ENCODE measurements at places on chromosomes 16 and 17. TPM values are rescaled to one million over a fixed set of nuclear protein-coding genes. Genes with fewer than 3 reads are reported as not detected.

- DNase-seq = peak; percentile 71
Observed at GRCh38 chr17:82963104-82963950, 116.1 kb upstream of the METRNL start.

GRCh38 chr17:16429083-16429482 is 13.7 kb downstream of the TRPV2 start:
- no peak for DNase-seq

- DNase-seq = no peak
Observed at GRCh38 chr17:80569924-80570323, 25.3 kb downstream of the RPTOR start.

The FAM117A gene
- 13.6 TPM for total RNA-seq

The KRT12 gene
- not detected for total RNA-seq

DNA sequence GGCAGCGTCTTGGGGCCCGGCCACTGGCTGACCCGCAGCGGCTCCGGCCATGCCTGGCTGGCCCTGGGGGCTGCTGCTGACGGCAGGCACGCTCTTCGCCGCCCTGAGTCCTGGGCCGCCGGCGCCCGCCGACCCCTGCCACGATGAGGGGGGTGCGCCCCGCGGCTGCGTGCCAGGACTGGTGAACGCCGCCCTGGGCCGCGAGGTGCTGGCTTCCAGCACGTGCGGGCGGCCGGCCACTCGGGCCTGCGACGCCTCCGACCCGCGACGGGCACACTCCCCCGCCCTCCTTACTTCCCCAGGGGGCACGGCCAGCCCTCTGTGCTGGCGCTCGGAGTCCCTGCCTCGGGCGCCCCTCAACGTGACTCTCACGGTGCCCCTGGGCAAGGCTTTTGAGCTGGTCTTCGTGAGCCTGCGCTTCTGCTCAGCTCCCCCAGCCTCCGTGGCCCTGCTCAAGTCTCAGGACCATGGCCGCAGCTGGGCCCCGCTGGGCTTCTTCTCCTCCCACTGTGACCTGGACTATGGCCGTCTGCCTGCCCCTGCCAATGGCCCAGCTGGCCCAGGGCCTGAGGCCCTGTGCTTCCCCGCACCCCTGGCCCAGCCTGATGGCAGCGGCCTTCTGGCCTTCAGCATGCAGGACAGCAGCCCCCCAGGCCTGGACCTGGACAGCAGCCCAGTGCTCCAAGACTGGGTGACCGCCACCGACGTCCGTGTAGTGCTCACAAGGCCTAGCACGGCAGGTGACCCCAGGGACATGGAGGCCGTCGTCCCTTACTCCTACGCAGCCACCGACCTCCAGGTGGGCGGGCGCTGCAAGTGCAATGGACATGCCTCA is 773 bp downstream of the NTN3 start:
- DNase-seq = no peak

DNA sequence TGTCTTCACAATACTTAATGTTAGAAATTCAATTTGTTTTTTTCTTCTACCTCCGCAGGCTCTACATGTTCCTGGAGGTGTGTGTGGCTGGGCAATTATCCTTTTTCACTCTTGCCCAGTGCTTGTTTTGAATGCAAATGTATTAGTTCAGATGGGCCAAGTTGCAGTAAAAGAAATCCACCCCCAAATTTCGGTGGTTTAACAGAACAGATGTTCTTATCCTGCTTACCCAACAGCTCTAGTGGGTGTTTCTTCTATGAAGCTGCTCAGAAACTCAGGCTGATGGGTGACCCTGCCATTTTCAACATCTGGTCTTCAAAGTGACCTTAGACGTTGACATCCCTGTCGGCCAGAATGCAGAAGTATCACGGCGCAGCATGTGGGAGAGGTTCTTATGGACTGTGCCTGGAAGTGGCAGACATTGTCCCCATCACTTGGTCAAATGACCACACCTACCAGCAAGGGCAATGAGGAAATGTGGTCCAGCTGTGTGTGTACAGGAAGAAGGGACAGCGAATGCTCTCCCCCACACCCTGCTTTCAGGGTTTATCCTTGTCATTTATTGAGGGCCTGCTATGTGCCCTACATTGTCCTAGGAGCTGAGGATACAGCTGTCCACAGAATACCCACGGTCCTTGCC is 157.3 kb downstream of the CDH13 start:
- no peak for DNase-seq

DNA sequence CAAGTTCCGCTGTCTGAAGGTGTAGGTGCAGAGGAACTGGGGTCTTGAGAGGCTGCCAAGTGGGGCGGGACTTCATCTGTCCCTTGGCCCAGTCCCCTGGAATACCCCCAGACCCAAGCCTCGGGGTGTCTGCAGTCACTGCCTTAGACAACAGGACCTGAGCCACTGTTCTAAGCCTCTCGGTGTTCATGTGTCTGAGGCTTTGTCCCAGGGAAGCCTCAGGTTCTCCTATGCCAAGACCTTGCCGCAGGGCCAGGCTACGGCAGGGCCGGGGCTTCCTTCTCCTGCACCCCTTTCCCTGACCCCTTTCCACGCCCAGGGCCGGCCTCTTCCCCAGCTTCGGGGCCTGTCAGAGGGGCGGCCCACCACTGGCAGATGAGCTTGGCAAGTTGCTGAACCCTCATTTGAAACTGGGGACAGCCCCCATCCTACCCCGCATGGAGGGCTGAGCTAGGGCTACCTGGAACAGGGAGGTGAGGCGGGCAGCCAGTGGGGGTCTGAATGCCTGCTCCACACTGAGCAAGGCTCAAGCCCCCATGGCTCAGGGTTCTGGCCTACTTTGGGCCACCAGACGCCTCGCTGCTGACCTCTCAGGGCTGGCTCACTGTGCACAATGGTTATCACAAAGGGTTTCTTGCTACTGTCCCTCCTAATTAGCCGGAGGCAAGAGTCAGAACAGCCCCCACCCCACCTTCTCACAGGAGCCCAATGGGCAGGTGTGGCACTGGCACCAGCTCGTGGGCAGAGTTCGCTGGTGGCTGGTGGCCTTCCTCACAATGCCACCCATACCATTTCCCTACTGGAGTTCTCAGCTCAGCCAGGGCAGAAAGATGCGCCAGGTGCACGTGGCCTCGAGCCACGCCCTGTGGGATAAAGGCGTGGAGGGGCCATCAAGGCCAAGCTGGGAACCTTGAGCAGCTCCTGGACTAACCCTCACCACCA is 7.1 kb downstream of the LITAFD start:
- no peak for DNase-seq

DNA sequence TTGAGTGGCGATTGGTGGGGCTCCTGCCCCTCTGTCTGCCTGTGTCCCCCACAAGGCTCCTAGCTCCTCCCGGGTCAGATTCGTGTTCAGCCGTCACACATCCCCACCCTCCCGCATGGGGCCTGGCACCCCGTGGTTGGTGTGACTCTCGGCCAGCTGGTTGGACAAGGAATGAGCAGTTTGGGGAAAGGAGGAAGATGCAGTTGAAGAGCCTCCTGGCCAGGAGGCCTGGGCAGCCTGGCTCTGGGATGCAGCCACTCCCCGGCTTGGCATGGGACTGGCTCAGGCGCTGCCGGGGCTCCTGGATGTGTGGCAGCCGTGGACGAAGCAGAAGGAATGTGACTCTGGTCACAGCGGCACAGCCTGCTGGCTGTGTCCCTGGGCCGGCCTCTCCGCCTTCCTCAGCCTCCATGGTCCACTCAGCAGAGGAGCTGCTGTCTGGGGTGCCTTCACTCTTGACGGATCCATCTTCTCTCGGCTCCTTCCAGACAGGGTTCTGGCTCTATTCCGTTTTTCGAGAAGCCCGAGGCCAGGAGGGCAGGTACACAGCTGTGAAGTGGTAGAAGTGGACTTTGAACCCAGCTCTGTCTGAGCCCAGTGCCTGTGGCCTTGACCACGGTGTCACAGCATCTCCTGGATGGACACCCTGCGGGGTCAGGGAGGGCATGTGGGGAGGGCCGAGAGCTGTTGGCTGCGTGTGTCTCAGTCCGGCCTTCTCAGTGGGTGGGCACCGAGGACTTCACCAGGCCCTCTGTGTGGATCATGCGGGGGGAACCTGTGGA is 2.1 kb downstream of the TRAF7 start:
- DNase-seq = no peak

DNA sequence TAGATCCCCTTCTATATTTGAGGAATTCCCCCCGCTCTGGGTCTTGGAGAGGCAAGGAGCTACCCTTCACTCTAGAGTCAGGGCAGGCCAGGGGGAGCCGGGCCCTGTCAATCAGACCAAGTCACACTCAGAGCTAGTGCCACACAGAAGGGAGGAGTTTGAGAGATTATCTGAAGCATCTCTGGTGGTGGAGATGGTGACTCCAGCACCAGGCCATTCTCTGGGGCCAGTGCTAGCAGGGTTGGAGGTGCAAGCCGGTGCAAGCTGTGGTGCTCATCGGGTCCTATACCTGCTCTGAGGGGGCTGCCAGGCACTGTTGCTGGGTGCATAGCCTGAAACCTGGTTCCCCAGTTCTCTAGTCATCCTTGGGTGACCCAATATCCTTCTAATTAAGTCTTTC is 201.2 kb downstream of the COPRS start:
- no peak for DNase-seq

GRCh38 chr16:15993541-15993940 is 44.1 kb downstream of the ABCC1 start:
- DNase-seq = no peak

DNA sequence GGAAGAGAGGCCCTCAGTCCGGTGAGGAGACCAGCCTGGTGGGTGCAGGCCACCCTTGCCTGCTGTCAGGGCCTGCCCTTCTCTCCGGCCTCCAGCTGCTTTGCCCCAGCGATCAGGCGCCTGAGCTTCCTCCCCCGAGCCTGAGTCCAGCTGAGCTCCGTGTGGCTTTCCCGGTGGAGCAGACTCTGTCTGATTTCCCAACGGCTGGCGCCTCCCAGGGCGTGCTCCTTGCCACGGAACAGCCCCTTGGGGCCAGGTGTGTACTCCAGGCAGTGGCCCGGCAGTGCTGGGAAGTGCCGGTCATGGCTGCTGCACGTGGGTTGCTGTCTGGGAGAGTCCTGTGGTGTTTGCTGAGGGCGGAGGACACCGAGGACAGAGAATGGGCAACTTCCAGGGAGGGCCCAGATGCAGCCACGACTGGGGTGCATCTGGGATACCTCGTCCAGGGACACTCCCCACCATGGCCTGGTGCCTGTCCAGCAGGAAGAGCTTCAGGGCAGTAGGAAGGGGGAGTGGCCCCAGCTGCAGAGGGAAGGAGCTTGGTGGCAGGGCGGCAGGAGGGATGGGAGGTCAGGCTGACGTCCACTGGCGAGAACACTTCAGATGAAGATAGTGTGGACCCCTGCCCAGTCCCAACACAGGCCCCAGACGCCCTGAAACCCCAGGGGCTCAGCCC is 22.5 kb downstream of the METRNL start:
- no peak for DNase-seq

DNA sequence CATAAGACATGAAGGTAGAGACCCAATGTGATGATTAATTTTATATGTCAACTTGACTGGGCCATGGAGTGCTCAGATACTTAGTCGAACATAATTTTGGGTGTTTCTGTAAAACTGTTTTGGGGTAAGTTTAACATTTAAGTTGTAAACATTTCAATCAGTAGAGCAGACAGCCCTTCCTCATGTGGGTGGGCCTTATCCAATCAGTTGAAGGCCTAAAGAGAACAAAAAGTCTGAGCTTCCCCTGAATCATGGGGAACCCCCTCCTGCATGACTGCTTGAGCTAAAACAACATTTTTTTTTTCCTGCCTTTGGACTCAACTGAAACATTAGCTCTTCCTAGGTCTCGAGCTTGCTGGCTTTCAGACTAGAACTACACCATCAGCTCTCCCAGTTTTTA is 327.3 kb upstream of the SOX9 start:
- DNase-seq = no peak

The KCNJ12 gene
- 6.6 TPM for total RNA-seq

DNA sequence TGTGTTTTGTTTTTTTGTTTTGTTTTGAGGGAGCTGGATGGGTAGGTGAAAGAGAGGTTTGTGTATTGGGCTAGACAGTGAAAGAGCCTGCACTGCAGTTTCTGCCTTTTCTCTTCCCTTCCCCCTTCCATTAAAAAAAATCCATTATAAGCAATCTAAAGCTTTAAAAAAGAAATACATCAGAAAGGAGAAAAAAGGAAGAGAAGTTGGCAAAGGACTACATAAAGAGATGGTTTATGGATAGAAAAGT is 10.7 kb upstream of the EEF2K start:
- no peak for DNase-seq

The HCRT gene
- 0.47 TPM for total RNA-seq

GRCh38 chr16:28504707-28505404 is 1.8 kb downstream of the IL27 start:
- DNase-seq = no peak

GRCh38 chr17:40190197-40191021 is 13.1 kb downstream of the RAPGEFL1 start:
- DNase-seq = no peak

All from neural crest cell (in vitro differentiated cells).